ENCODE measurements at places on chromosomes 2 and 18.

GRCh38 chr18:23384778-23385736, 68.0 kb upstream of the RIOK3 start:
- no peak for DNase-seq

- DNase-seq = no peak
Measured at GRCh38 chr2:20578266-20578894, 72.5 kb downstream of the HS1BP3 start.

DNA sequence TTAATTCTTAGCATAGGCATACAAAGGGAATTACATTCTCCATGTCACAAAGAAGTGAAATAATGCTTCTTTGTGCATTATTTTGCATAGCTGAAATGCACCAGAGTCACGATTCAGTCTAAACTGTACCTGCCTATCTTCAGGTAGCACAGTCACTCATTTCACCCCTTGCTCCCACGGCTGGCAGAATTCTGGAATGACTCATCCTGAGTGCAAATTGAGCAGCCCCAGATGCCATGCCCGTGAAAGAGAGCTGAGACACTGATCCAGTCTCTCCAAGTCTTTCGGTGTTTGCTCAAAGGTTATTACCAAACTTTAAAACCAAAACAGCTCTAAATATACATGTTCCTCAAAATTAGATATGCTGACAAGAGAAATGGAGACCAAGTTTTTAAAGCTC, 168.3 kb upstream of the POU3F3 start:
- DNase-seq = no peak

- DNase-seq = no peak
Measured at GRCh38 chr2:240374085-240374907, 61.2 kb upstream of the GPC1 start.

- no peak for DNase-seq
Measured at GRCh38 chr18:73007195-73007914, 139.6 kb upstream of the NETO1 start.

DNA sequence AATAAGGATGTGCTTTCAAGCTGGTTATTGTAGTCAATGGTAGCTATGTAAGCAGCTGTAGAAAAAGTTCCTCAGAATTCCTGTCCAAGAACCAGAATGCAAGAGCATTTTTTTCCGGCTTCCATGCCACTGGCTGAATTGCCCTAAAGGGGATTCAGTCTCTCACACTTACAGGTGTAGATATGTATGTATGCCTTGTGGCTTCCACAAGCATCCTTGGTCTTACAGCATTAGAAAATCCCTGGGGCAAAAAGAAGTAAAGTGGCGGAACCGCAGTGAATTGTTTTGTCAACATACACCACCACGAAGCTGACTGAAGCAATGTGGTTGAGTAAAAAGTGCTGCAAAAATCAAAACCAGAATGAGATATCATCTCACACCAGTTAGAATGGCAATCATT, 54.6 kb downstream of the FANCL start:
- DNase-seq = no peak

DNA sequence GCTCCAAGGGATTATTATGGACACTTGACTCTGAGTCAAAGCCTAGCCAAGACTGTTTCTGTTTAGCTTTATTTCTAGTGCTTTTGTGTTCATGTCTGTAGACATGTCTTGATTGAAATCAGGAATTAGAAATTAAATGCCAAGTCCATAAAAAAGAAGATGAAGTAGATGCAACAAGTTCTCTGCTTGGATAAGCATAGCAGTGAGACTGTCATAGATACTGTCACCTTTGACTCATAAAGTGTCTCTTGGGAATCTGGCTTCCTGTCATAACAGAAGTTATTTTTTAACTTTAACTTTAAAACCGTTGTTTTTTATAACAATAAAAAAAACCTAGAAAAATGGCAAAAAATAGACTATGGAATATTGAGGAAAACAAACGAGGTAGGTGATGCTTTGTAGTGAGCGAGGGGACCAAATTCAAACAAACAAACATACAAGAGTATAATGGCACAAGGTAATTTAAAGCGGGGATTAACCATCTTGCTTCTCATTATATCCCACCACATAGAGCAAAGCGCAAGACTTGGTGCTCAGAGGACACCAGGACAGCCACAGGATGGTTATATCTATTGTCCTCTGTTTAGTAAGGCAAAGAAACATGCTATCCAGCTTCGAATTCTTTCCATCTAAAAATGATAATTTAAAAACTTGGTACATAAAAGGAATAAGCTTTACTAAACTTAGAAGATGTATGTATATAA, 64.6 kb downstream of the CD226 start:
- DNase-seq = no peak

GRCh38 chr2:221674446-221674845, 102.3 kb upstream of the EPHA4 start:
- DNase-seq = no peak

DNA sequence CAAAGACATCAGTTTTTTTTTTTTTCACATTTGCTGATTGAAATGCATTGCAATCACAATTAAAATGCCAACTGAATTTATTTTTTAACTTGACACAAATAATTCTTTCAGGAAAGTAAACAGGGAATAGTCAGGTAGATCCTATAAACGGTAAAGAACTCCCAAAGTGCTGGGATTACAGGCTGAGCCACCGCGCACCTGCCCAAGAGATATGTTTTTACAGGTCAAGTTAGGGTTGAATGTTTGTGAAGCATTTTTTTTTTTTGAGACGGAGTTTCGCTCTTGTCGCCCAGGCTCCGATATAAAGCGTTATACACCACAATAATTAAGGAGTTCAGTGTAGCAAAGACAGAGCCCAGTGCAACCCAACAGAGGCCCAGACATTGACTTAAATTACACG, 15.1 kb downstream of the ITM2C start:
- DNase-seq = no peak

- DNase-seq = no peak
Measured at GRCh38 chr18:48932822-48933510, 17.8 kb downstream of the SMAD7 start.

- no peak for DNase-seq
Measured at GRCh38 chr2:29606104-29607037, 315.0 kb downstream of the ALK start.

- no peak for DNase-seq
Measured at GRCh38 chr18:64974391-64975125, 776.3 kb upstream of the CDH7 start.

- peak; percentile 16 for DNase-seq
Measured at GRCh38 chr2:75199428-75200011, at the start of gene TACR1. Gene TACR1, minus strand, starts transcription at chr2:75199520. Its CDS starts 586 bp downstream, at chr2:75198934.

DNA sequence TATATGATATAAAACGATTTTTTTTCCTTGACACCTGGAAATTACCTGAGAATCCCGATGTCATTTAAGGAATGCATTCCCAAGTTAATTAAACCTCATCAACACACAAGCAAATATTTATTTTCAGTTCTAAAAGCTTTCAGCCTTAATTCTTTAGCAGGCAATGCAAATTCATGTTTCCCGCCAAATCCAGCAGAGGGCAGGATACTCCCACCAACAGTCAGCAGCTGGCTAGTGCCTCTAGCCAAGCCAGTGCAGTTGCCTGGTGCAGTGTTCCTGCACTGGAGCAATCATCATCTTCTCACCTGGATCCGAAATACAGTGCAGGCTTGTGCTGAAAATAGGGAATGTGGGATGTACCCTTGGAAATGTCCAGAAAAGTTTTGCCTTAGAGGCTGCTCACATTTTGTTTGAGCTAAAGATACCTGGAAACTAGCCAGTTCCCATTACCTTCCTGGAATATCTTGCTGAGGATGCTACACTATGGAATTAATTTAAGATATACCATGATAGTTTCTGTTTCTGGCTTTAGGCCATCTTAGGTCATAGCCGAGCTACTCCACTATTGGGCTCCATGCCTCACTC, 48.4 kb upstream of the CYTIP start:
- DNase-seq = peak; percentile 82

GRCh38 chr2:208686665-208687064, 280.1 kb downstream of the PTH2R start:
- DNase-seq = no peak

DNA sequence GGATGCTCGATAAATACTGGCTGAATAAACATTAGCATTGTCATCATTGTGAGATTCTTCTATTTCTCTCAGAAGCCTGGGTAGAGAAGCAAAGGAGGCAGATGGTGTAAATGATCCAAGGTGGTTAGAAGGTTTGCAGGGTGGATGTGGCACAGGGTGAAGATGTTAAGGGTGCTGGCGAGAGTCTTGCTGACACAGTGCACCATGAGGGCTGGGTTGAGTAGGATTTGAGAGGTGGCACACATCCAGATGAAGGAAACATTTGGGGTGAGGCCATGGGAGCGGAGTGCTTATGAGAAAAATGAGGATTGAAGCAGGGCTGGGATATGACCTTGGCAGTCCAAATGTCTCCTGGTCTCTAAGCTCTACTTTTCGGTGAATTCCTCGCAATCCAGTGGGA, 17.8 kb upstream of the CPO start:
- no peak for DNase-seq

DNA sequence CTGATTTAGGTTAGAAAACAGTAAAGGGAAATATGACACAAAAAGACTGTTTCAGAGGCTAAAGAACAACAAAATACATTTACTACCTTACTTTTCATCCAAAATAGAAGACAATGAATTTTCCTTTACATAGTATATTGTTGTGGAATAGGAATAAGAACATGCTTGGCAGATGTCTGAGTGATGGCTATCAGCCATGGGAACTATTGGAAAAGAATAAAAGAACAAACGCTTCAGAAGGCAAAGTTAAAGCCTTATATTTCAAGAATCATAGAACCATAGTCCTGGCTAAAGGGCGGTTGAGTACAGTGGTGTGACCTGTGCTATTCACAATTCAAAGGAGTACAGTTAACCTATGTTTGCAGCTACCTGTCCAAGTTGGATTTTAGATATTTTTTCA, 73.9 kb upstream of the NRXN1 start:
- DNase-seq = no peak

- DNase-seq = no peak
Measured at GRCh38 chr2:15117409-15118050, 443.6 kb downstream of the NBAS start.

- no peak for DNase-seq
Measured at GRCh38 chr18:57807336-57808117, 4.4 kb upstream of the ATP8B1 start.

DNA sequence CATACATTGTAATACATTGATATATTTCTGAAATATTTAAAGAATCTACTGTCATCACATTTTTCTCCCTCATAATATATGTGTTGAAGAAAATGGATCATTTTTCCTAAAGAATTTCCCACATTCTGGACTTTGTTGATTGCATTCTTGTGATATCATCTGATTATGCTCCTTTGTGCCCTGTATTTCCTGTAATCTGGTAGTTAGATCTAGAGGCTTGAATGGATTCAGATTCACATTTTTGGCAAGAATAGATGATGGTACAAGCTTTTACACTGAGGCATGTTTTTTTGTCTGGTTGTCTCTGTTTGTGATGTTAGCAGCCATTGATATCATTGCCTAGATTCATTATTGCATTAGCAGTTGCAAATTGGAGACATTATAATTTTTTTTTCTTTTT, 13.4 kb downstream of the UBXN2A start:
- DNase-seq = no peak

- no peak for DNase-seq
Measured at GRCh38 chr2:45734952-45735351, 83.5 kb downstream of the PRKCE start.

- DNase-seq = no peak
Measured at GRCh38 chr18:3508576-3509549, 58.9 kb downstream of the TGIF1 start.

DNA sequence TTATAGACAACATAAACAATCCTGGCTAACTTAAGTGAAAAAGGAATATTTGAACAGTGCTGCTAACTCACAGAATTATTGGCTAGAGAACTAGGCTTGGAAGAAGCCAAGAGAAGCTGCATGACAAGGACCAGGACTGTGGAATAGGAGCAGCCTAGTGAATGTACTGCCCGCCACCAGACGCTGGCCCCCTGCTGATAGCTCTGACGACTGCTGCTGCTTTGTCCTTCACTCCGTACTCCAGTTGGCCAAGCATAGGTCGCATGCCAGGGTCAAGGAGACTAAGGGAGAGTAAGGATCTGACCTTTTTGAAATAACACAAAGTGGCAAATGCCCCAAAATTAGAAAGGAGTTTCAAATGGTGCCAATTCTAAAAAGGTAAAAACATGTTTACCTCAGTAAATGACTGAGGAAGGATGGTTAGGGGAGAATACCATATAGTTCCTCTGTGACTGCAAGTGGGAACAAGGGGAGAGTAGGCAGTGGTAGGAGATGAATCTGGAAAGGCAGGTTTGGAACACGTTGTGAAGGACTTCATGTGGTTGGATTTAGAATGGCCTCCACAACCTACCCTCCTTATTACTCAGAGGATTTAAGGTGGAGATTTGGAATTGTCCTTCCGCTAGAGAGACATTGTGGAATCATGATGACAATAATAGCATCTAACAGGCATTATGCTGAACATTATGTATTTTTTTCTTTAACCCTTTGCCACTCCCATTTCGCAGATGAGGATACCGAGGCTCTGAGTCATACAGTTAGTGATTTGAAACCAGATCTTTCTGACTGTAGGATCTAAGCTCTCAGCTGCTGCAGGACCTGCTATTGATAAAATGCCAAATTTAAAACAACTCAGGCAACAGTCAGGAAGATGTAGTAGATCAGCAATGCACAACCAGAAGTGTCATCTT, 19.5 kb downstream of the STRADB start:
- no peak for DNase-seq

DNA sequence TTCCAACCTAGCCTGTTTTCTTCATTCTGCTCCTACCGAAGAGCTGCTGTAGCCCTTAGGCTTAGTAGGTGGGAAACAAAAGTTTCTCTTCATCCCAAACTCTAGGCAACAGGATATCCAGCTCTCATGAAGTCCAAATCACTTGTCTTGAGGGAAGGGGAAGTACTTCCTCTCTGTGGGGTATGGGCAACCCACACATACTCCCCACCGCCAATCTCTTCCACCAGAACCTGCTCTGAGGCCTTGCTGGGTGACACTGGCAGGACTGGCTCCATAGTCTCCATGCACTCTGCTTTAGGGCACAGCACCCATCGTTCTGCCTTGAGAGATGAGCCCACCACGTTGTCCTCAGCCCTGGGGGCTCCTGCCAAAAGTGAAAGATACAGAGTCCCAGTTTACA, 173.0 kb downstream of the NCK2 start:
- no peak for DNase-seq

DNA sequence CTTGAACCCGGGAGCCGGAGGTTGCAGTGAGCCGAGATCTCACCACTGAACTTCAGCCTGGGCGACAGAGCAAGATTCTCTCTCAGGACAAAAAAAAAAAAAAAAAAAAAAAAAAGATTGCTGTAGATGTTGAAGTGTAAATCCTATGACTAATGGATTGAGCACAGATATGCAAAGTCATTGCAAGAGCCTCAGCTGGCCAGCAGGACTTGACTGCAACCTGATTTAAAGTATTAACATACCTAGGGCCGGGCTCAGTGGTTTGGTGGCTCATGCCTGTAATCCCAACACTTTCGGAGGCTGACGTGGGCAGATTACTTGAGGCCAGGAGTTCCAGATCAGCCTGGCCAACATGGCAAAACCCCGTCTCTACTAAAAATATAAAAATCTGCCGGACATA, 103.4 kb upstream of the MSH2 start:
- no peak for DNase-seq

GRCh38 chr2:148829618-148830017, 45.4 kb upstream of the KIF5C start:
- DNase-seq = no peak
